ENCODE measurements at places on chromosomes 6 and 20.
A peak's percentile ranks its signal among the peaks of the same experiment; 100 is the strongest.

DNA sequence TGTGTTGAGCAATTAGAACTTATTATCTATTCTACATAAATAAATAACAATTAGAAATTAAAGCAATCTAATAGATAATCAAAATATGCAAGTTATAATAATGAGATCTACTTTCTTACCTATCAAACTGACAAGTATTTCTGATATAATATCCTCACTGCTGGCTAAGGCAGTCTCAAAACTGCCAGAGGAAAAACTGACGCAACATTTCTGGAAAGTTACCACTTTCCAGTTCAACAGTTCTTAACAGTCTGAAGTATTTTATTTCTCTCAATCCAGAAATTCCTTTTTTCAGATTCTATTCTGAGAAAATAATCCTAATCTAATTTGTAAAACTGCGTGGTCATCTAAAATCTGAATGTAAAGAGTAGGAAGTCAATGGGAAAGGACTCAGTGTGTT, 121.0 kb downstream of the TRDN start:
- no peak for DNase-seq

GRCh38 chr6:35794536-35795452, 2.3 kb downstream of the CLPS start:
- no peak for DNase-seq

GRCh38 chr6:40037271-40037670, 103.0 kb upstream of the MOCS1 start:
- DNase-seq, result no peak

- no peak for DNase-seq
Observed at GRCh38 chr6:117496383-117496990, 14.0 kb downstream of the DCBLD1 start.

GRCh38 chr6:96542702-96543101, 20.2 kb upstream of the FHL5 start:
- DNase-seq, result no peak

DNA sequence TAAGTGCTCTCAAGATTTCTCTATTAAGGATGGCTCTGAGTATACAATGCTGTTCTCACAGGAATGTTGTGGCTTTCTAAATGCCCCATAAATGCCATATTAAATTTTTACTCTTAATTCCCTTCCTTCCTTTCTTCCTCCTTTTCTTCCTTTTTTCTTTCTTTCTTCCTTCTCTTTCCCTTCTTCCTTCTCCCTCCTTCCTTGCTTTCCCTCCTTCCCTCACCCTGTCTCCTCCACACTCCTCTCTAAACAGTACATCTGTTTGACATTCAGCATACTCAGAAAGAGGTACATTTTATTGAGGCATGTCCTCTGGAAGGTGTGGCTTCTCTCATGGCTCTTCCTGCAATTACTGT, 433 bp upstream of the SLC17A1 start:
- no peak for DNase-seq

- no peak for DNase-seq
Observed at GRCh38 chr6:48021904-48022303, 89.1 kb downstream of the PTCHD4 start.

DNA sequence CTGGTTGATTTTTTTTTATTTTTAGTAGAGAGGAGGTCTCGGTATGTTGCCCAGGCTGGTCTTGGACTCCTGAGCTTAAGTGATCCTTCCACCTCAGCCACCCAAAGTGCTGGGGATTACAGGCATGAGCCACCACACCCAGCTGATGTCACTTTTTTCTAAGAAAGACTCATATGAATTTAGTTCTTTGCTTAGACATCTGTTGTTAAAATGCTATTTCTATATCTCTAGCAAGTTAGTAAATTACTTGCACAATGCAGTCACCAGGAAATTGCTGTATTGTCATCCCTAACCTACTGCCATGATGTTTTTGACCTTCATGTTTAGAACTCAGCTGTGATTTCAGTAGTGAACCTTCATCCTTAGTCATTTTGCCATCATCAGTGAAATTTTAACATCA, 5.7 kb downstream of the KDM1B start:
- DNase-seq, result no peak

DNA sequence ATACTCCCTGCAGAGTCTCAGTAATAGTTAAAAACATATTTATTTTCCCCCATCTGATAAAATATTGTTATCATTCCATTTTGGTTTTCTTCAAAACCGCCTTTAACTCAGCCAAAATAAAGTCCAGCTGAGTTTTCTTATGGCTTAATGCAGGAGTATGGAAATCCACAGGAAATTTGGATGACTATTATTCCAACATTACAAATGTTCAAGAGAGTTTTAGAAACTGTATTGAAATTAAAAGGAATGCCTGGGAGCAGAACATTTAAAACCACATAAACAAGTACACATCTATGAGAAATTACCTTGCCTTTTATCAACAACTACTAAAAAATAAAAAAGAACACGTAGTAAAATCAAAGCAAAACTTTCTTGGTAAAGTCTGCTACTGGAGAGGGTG, 45.7 kb downstream of the NCOA7 start:
- DNase-seq, result no peak

- DNase-seq, result no peak
Observed at GRCh38 chr6:11527274-11527870, 10.2 kb upstream of the TMEM170B start.

- no peak for DNase-seq
Observed at GRCh38 chr6:111603685-111604084, 2.0 kb downstream of the TRAF3IP2 start.

DNA sequence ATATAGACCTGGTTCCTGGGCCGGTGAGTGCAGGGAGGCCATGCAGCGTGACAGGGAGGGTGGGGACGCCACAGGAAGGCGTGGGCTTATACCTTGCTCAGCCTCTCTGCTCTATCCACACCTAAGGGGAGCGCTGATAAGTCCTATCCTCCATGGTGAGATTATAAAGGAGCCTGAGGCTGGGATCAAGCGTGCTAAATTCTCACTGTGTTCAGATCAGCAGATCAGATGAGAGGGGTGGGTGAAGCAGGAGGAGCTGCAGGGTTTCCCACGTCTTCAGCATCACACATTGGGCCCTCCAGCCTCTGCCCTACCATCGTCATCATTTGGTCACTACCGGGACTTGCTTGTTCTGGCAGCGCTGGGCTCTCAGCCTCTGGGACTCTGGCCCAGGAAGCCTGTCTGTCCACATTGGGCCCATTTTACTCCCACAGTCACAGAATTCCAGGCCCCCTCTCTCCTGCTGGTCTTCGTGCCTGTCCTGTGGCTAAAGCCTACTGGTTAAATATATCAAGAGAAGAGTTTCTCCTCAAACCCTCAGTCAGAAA, 29.1 kb upstream of the PDE10A start:
- DNase-seq, result no peak

DNA sequence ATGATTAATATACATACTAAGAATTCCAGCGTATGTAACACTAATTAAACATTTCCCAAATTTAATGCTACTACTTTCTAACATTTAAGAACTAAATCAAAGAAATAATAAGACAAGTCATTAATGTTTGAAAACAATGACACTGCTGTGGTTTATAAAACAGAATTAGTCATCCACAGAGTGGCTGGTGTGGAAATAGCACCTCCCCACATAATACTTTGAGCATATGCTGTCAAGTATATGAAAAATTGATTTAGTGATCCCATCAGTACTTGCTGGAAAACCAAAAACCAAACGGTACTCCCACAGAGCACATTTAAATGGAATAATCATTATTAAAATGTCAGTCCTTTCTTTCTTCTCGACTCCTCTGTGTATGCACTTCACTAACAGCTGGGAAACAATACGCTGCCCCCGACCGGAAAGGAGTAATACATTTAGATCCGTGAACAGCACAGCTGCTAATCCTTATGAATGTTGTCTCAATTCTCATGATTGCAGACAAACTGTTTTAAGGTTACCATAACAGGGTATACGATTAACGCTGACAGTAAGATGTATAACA, 78.4 kb downstream of the PREP start:
- DNase-seq, result no peak

GRCh38 chr6:699319-699718, 6.4 kb upstream of the EXOC2 start:
- no peak for DNase-seq

DNA sequence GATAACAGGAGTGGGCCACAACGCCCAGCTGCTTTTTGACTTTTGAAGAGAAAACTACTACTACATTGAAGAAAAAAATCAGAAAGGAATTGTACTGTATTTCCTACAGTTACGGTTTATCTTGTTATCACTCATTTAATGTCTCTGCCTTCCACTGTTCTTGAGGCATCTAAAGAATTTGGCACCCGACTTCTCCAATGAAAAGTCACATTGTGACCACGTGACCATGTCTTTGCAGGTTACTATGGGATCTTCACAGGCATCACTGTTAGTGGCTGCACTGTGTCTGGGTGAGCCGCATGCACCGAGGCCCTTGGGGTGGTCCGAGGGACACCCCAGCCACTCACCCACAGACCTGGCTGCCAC, 26.8 kb downstream of the RRBP1 start:
- no peak for DNase-seq

GRCh38 chr6:26260110-26260637, 104.8 kb upstream of the BTN3A2 start:
- DNase-seq, result no peak

GRCh38 chr6:16594849-16595248, 166.4 kb downstream of the ATXN1 start:
- no peak for DNase-seq

- no peak for DNase-seq
Observed at GRCh38 chr6:83114164-83114563, 46.7 kb downstream of the DOP1A start.

- no peak for DNase-seq
Observed at GRCh38 chr6:39088331-39088730, 26.7 kb downstream of the SAYSD1 start.

DNA sequence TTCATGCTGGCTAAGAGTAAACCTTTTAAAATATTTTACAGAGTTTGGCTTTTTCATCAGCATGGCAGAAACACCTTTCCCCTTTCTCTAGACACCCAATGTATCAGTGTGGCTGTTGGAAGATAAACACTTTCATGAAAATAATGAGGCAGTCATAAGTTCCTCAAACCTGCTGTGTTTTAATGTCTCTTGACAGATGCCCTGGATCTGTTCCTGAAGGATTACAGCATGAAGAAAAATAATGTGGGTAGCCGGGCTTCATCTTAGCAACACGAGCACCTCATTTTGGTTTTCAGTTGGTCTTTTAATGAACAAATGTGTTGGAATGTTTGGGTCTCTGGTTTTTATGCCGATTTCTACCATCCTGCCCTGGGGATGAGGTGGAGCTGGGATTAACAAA, 45.5 kb upstream of the UNC93A start:
- no peak for DNase-seq

- DNase-seq, result no peak
Observed at GRCh38 chr6:105705608-105706007, 302.7 kb upstream of the PREP start.

DNA sequence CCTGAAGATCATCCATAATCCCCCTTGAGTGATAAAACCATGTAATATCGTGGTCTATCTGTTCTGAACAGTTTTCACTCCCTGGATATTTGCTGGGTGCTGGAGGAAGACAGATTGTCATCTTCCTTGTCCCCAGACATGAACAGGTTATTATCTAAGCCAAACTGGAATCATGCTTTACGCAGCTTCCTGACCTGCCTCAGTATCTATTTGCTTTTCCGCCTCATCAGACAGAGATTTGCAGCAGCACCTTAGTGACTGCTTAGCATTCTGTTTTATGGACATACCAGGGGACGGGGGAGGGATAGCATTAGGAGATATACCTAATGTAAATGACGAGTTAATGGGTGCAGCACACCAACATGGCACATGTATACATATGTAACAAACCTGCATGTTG, 124.6 kb downstream of the SLC23A2 start:
- DNase-seq, result no peak

GRCh38 chr6:15346315-15346714, 100.4 kb downstream of the JARID2 start:
- DNase-seq, result no peak

DNA sequence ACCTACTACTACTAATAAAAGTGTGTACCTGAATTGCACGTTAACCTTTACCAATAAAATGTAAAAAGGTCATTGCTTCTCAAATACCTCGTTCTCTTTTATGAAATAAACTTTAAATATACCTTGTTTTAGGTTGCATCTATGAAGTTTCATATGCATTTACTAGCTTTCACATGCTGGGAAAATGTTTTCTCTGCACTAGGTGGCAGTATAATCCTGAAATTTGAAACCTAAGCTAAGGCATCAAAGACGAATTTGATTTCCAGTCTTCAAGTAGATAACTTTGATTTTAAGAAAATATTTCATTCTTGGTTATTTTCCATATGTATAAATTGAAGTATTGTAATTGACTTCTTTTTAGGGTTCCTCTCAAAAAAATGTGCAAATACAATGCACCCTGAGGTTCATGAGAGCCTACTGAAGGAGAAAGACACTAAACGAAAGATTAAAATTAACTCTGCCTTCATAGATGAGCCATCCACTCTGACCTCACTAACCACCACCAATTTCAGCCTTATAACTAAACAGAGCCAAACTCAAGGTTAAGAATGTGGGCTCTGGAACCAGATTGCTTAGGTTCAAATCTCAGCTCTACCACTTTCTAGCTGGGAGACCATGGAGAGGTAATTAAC, 7.3 kb upstream of the COL9A1 start:
- DNase-seq, result no peak

DNA sequence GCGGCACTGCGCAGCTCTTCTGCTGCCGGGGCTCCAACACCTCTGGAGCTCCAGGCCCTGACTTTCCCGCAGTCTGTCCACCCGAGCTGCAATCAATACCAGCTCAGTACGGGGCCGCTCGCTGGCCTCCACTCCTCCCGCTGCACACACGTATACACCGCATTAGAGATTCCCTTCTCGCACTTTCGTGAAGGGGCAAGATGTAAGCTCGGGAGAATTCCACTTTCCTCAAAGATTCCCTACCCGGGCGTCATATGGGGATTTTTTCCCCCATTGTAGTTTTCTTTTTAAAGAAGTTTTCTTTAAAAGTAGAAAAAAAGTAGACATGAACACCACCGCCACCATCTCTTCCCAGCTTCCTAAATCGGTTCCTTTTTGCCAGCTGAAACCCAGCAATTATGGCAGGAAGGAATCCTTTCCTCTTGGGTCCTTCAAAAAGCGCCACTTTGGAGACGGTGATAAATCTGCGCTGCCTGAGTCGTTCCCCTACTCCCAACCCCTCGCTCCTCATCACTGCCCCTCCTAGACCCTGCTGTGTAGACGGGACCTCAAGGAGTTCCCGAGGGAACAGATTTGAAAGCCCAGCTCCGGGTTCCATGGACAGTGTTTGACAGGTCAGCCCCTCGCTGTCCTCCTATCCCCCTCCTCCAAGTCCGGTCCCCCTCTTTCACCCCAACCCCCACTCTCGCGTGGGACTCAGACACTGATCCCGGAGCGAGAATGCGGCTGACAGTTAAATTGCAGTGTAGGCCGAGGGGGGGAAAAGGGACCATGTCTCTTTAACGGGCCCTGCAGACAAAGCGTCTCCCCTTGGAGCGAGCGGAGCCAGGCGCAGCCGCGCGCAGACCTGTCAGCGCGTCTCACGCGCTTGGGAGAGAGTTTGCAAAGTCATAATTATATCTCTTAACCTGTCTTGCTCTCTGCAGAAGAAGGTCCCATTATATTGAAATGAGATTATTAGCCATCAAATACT, 39.5 kb downstream of the NCR2 start:
- DNase-seq, result peak; percentile 8

DNA sequence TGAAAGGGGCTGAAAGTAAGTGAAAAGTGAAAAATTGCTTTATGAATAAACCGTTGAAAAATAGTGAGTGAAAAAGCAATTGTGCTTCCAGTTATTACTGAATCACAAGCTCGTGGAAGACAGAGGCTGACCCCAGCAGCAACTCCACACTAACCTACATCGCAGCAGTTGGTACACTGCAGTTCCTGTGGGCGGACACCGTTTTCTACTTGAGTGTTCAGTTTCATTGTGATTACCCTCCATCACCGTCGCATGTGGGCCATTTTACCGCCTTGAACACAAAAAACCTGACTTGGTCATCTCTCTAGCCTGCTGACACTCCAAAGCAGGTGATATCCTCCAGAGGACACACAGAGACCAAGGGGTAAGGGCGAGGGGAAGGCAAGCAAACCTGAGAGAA, 28.4 kb downstream of the PRDM1 start:
- DNase-seq, result peak; percentile 76
